AG04450 (cell line): ENCODE measurements at places on chromosomes 5 and 9. TPM values are rescaled to one million over a fixed set of nuclear protein-coding genes. Genes with fewer than 3 reads are reported as not detected.

DNA sequence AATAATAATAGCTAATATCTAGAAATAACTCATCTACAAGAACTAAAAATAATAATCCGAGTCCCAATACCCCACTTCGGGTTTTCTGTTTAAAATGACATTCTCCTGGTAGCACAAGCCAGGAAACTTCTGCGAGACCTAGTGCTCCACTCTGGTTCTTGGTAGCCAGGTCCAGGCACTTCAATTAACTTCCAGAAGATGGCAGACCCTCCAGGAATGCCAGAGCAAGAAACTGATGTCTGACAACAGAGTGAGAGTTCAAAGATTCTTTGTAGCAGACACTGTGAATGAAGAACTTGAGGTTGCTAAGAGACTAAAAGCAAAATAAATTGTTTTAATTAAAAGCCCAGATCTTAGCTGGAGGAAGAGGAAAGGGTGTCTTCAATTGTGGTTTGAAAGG is 1963.3 kb upstream of the CDH9 start:
- no peak for DNase-seq

DNA sequence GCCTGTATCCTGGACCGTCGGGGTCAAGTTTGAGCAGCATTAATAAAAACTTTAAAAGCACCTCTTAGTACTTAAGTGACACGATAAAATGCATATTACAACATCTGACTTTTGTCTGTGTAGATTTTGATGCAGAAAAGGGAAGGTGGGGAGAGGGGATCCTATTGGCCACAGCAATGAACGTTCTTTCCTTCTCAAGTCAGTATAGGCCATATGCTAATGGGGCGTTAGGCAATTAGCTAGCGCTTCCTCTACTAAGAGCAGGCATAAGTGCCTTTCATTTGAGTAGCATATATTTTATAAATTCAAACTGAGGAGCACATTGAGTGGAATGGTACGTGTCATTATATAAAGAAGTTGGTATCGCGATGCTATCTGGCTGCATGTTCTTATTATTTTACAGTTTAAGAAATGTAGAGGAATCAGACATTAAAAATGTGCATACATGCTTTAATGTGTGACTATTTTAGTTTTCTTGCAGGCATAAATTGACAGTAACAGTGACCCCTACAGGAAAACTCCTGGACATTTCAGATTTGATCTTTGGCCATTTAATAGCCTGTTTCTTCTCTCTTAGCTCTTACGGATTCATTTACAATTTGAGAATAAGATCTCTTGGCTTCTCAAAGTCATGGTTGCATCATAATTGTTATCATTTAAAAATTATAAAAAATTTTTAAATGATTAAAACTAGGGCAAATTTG is 1.1 kb upstream of the GNA14 start:
- no peak for DNase-seq

Gene GRXCR2
- polyA plus RNA-seq: not detected in 2 replicates

GRCh38 chr5:133694181-133694831 is 82.0 kb upstream of the FSTL4 start:
- DNase-seq: no peak

DNA sequence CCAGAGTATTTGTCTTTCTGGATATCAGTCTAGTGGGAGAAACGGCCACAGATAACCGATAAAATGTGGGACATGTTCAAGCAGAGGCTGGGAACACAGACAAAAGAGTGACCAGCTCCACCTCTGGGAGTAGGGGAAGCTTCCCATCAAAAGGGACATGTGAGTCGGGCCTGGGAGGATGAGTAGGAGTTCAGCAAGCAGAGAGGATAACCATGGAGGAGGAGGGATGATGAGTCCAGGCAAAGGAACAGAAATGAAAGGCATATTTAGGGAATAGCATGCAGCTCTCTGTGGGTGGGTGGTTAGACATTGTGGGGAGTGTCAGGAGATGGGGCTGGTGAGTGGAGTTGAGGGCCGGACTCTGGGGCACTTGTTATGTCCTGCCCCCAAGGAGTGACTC is 61.5 kb downstream of the ERGIC1 start:
- no peak for DNase-seq

- no peak for DNase-seq
Observed at GRCh38 chr5:93610581-93611272, 27.7 kb downstream of the NR2F1 start.

- no peak for DNase-seq
Observed at GRCh38 chr9:71774920-71775319, 6.6 kb upstream of the CEMIP2 start.

- DNase-seq: no peak
Observed at GRCh38 chr5:41517909-41518308, 7.5 kb upstream of the PLCXD3 start.

- no peak for DNase-seq
Observed at GRCh38 chr9:90998573-90998972, 197.0 kb downstream of the SYK start.

- DNase-seq: no peak
Observed at GRCh38 chr5:165616490-165617405, 2111.3 kb downstream of the MAT2B start.

DNA sequence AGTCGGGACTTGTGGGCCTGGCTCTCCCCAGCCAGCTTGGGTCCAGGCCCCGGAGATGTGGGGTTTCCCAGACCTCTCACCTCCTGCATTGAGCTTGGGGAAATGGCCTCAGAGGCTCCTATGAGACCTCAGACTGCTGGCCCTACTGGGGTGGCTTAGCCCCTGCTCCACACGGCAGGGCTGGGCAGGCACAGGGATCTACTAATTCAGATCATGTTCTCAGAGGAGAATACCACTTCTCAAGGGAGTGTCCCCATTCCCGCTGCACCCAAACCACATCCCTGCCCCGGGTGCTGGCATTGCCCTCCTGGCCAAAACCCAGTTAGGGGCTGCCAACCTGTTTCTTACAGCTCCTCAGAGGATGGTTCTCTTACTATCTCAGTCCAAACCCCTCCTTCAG is 82.1 kb upstream of the LMX1B start:
- DNase-seq: no peak

Gene SLC45A2
- not detected in 2 replicates for polyA plus RNA-seq

Gene CTSV
- polyA plus RNA-seq: 0.58 and 0.60 TPM in 2 replicates

Gene TMEM203
- polyA plus RNA-seq: 44.2 and 50.2 TPM in 2 replicates

Gene PCDHGA8
- 0.93 and 1.1 TPM in 2 replicates for polyA plus RNA-seq

DNA sequence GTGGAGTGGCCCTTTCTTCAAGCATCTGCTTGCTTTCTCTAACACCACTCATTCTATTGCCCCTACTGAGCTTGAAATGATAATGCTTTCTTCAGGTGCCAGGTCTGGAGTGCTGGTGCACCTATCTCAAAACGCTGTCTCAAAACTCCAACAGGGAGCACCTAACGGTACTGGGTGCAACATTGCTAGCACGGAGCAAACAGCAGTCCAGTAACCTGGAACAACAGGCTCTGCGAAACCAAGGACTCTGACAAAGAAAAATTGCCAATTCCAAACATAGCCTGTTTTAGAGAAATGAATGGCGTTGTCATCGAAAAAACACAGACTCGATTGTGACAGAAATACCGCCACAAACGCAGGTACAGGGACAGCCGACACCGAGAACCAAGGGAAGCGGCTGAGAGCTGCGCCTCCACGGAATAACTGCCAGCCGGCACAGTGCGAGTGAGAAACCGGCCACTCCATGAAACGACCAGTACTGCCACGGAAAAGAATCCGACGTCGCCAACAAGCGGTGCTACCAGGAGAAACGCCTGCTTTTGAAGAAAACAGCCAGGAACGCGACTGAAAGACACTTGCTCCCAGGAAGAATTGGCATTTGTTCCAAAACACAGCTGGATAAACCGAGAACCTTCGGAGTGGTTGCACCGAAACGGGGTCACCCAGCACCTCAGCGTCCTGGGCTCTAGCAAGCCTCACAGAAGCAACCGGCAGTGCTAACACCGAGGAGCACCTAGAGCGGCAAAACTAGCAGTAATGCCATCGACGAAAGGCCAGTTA is 3.1 kb downstream of the ANXA2R start:
- DNase-seq: no peak

DNA sequence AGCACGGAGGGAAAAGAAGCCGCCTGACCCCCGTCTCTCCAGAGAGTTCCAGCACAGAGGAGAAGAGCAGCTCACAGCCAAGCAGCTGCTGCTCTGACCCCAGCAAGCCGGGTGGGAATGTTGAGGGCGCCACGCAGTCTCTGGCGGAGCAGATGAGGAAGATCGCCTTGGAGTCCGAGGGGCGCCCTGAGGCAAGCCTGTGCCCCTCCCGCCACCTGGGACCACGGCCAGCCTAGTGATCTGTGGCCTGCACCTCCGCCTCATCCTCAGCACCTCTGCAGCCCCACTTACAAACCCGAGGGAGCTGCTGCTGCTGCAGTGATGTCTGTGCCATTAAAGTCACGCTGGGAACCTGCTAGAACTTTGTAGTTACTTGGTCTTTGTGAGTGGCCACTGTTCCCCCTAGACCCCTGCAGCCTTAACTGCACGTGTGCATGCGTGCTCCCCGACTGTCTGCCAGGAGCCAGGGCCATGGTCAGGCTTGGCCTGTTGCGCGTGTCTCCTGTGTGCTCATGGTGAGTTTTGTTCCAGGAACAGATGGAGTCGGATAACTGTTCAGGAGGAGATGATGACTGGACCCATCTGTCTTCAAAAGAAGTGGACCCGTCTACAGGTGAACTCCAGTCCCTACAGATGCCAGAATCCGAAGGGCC is 12.5 kb downstream of the SQSTM1 start:
- DNase-seq: no peak

- DNase-seq: no peak
Observed at GRCh38 chr5:153660919-153661318, 170.4 kb downstream of the GRIA1 start.

DNA sequence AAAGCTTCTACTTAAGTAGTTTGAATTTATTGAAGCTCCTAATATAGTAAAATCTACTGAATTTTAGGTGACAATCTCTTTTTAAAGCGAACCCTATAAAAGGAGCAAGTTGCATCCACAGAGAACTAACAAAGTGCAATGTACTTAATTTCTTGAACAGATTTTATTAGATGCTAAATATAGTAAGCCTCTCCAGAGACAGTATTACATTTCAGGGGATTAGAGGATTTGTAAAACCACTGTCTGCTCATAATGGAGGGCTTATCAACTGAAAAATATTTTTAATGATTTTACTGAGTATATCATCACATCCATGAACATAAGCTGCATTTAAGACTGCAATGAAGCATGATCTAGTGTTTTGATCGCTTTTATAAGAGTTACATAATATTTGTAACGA is 230.0 kb upstream of the EFNA5 start:
- DNase-seq: no peak

DNA sequence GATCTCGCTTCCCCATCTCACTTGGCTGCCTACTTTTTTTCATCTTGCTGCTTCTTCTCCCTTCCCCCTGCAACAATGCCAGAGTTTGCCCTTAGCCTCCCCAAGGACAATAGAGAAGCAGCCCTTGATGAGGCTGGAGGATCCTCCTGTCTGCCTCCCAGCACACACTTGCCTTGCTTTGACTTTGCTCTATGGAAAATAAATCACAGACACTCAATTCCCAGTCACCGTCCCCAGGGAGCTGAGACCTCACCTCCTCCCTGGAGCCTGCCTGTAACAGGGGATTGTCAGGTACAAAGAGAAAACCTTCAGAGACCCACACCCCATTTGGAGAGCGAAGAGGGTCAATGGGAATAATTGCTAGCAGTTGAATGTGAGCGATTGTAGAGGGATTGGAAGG is 242.1 kb upstream of the ZNF462 start:
- DNase-seq: no peak

DNA sequence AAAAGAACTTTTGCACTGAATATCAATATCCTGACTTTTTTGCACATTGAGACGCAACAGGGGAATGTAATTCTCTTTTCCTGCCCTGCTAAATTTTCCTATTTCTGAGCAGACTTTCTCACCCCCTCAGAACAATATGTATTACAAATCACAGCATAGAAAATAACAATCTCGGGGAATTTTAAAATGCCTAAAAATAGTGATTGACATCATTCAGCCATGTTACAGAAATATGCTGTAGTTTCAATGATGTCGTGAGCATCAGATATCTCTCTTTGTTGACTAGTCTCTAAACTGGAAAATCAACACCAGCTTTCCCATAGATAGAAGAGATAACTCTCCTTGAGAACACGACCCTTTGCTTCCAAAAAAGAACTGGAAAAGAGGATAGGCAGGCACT is 166.7 kb downstream of the ZDHHC21 start:
- no peak for DNase-seq

- DNase-seq: no peak
Observed at GRCh38 chr5:34652914-34653313, 3.2 kb upstream of the RAI14 start.

Gene LHX3
- not detected in 2 replicates for polyA plus RNA-seq

GRCh38 chr5:72472031-72472430 is 35.2 kb downstream of the ZNF366 start:
- no peak for DNase-seq

DNA sequence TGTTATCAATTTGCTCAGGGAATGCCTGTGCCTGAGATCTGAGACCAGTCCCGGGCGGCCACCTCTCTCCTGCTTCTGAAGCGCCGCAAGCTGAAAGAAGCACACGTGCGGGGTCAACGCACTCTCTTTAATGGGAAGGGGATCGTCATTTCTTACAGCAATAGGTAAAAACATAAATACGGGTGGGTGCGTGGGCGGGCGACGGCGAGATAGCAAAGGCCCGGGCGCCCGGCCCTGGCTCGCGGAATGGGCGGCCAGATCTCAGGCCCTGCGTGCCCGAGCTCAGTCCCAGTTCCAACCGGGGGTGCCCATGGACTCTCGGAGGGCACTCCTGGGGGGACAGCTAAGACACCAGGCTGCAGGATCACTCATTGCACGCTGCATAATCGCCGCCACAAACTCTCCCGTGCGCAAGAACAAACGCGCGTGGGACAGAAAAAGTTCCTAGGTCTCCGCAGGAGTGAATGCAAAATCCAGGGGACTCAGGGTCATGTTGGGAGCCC is 3.0 kb downstream of the NKX2-5 start:
- no peak for DNase-seq

Gene RMRP
- polyA plus RNA-seq: 173 and 306 TPM in 2 replicates

Gene GPR21
- 0.35 TPM in 1 of 2 replicates, not detected in the other for polyA plus RNA-seq

GRCh38 chr5:142777850-142778249 is 7.7 kb downstream of the ARHGAP26 start:
- DNase-seq: no peak
